ENCODE measurements at places on chromosomes 16 and 17.

DNA sequence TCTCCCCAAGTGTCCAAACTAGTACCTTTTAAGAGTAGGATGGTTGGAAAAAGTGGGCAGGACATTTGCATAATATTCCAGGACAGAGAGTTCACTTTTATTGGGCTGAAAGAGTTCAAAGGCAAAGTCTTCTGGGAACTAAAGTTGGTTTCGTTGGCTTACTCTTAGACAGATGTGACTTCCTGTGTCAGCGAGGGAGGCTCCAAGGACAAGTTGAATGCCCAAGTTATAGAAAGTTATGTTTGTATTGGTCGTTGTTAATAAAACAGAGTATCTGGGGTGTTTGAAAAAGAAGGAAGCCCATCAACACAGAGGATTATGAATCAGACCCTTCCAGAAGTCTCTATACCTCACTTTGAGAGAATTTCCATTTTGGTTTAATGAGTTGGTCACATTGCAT lies 117.3 kb upstream of the TBX2 start:
- DNase-seq: no peak

- DNase-seq: no peak
These were observed 54.7 kb upstream of the FOXF1 start for GRCh38 chr16:86455640-86456039.

DNA sequence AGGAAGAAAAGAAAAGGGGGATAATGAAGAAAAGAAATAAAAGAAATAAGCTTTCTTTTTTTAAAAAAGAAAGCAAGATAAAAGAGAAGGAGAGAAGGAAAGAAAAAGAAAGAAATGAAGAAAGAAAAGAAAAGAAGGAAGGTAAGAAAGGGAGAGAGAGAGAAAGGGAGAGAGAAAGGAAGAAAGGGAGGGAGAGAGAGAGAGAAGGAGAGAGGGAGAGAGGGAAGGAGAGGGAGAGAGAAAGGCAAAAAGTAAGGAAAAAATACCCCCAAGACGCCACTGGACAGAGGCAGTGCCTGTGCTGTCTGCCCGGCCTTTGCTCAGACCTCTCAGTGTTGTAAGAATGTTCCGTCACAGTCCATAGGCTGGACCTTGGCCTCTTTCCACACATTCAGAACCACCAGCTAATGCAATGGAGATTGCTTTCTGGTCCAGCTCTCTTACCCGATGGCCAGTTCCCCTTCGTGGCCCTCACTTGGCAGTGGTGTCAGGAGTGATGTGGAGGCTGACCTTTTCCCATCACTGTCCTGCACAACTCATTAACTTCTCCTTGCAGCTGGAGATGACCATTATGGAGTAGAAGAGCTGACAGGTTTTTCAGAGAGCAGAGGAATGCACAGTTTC lies 14.3 kb upstream of the HNF1B start:
- DNase-seq: no peak

DNA sequence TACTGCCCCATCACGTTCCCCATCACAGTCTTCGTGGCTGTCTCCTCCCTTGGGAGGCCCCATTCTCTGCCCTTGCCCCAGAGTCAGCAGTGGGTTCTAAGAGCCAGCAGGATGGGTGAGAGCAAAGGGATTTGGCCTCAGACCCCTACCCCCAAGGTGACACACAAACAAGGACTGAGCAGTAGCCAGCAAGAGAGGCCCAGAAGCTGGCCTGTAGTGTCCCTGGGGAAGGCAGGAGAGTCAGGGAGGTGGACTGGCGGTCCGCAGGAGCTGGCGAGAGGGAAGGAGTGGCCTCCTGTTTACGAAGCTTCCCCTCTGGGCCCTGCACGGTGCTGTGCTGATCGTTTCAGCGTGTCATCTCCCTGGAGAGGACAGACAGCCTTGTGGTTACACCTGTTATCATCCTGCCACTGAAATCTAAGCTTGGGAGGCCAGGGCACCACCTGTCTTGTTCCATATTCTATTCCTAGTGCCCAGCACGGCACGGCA lies 8.4 kb downstream of the WDR81 start:
- no peak for DNase-seq

DNA sequence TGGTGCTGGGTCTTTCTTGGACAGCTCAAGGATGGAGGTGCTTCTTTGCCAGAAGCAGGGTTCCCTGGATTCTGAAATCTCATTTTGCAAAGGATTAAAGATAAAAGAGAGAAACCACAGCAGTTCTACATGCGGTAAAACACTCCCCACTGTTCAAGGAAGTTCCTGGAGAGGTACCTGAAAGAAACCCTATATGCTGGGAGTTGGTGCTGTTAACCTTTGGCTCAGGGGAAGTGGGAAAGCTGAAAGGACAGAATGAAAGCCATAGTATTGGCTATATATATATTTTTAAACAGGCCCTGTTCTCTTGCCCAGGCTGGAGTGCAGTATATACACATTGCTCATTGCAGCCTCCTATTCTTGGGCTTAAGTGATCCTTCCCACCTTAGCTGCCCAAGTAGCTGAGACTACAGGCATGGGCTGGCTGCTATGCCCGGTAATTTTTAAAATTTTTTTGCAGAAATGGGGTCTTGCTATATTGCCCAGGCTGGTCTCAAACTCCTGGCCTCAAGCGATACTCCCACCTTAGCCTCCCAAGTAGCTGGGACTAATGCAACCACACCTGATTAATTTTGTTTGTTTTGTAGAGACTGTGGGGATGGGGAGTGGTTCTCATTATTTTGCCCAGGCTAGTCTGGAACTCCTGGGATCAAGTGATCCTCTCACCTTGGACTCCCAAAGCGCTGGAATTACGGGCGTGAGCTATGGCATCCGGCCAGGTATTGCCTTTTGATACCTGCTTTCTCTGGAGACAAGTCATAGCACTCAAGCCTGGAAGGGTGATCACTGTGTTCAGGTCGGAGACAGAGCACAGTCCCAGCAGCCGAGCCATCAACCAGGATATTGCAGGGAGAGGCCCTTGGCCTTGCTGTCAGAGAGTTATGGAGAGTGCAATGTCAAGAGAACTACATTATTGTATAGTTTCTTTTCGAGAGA lies 55.2 kb downstream of the MSI2 start:
- no peak for DNase-seq

GRCh38 chr16:27378871-27379481 lies 23.0 kb upstream of the IL21R start:
- DNase-seq: no peak

- DNase-seq: peak; percentile 77
These were observed 4.8 kb downstream of the LGALS3BP start for GRCh38 chr17:78974635-78975591.

DNA sequence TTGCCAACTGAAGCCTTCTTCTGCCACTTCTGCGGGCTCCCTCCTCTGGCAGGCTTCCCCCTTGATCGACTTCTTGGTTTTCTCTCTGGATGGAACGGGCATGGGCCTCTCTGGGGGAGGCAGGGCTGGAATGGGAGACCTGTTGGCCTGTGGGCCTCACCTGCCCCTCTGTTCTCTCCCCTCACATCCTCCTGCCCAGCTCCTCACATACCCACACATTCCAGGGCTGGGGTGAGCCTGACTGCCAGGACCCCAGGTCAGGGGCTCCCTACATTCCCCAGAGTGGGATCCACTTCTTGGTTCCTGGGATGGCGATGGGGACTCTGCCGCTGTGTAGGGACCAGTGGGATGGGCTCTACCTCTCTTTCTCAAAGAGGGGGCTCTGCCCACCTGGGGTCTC lies 6.5 kb upstream of the LASP1NB start:
- DNase-seq: no peak

GRCh38 chr16:79451196-79451816 lies 149.2 kb downstream of the MAF start:
- no peak for DNase-seq

DNA sequence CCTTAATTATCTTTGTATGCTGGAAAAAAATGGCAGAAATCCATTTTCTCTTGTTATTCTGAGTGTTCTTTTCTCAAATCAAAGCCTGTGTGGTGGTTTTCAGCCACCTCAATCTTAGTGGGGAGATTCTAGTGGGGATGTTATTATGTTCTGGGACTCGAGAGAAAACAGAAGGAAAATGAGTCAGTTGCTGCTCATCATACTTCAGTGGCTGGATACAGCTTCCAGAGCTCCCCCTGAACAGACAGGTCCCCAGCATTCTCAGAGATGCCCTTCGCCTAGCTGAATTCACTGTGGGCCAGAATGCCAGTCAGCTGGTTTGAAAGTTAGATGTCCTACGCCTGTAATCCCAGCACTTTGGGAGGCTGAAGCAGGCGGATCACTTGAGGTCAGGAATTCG lies 8.5 kb downstream of the ST6GALNAC1 start:
- no peak for DNase-seq

DNA sequence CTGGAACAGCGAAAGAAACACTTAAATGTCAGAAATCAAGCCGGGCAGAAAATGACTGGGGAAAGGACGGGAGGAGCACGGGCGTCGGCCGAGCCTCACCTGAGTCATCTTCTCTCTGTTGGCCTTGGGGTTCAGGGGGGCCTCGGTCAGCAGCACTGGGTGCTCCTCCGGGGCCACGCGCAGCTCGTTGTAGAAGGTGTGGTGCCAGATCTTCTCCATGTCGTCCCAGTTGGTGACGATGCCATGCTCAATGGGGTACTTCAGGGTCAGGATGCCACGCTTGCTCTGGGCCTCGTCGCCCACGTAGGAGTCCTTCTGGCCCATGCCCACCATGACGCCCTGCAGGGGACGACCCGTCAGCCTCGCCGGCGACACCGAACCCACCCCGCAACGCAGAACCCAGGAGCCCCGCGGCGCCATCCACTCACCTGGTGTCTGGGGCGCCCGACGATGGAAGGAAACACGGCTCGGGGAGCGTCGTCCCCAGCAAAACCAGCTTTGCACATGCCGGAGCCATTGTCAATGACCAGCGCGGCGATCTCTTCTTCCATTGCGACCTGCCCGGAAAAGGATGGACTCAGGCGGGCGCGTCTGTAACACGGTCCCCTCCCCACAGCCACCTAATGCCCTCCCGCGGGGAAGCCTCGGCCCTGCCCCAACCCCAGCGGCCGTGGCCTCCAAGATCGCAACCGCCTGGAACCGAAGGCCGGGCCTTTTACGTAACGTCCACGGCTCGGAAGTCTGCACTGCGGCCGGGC lies 616 bp downstream of the ACTG1 start:
- DNase-seq: no peak

- no peak for DNase-seq
These were observed 4.5 kb downstream of the PCGF2 start for GRCh38 chr17:38743556-38744171.

GRCh38 chr17:73998653-73999645 lies 204.5 kb upstream of the RPL38 start:
- DNase-seq: no peak

DNA sequence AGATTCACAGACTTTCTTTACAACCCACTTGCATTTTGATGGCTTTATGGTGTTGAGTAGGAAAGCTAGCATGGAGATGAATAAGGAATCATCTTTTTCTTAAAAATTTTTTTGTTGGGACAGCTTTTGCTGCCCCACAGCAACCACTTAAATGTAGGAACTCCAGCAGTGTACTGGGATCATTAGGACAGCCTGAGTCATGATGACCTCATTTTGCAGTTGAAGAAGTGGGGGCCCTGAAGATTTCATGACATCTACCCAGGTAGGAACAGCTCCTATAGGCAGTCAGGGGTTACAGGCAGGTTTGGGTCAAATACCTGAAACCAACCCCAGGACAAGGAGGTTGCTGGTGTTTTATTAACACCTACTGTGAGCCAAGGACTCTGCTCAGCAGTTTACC lies 2.1 kb downstream of the METTL22 start:
- DNase-seq: no peak

GRCh38 chr16:75073545-75074303 lies 42.9 kb downstream of the LDHD start:
- no peak for DNase-seq

DNA sequence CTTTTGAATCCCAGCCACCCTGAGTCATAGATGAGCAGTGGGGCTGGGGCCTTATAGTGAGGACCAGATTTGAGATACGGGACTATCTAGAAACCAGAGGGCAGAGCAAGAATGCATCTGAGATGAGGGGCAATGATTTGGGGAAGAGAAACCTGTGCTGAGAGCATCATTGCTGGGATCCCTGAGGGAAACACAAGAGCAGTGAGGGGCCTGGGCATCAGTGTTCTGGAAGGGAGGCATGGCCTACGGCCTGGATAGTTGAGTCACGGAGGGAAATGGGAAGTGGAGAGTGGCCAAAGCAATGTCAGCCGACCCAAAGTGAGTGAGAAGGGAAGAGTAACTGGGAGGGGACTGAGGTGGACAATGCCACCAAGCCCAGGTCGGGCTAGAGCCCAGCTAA lies 5.2 kb downstream of the CAMTA2 start:
- DNase-seq: no peak

DNA sequence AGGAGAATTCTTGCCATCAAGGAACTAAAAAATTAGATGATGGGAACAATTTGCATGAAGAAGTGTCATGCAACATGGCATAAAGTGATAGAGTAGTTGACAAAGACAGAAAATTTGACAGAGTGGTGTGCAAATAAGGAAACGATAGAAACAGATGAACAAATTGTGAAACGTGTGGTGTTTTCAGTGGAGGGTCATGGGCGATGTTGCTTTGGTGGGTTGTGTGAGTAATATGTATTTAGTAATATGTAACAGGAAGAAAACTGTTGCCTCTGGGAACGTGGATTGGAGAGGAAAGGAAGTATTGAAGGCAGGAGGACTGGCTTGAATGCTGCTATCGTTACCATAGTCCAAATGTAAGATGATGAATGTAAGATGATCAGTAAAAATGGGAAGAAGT lies 3.6 kb downstream of the COX10 start:
- no peak for DNase-seq

DNA sequence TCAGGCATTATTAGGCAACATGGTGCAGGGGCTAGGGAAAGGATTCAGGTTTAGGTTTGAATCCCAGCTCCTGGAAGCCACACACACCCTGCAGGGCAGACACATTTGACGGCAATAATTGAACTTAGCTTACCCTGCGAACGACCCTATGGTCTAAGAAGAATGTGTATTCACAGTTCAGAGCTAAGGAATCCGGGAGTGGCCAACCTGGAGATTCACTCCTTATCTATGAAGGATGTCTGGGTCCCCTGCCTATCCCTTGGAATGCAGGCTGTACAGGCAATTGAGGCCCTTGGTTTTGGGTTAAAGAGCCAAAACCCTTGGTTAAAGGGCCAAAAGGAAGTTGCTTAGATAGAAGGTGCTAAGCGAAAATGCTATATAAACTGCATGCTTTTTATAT lies 2.9 kb upstream of the SYT17 start:
- DNase-seq: no peak

DNA sequence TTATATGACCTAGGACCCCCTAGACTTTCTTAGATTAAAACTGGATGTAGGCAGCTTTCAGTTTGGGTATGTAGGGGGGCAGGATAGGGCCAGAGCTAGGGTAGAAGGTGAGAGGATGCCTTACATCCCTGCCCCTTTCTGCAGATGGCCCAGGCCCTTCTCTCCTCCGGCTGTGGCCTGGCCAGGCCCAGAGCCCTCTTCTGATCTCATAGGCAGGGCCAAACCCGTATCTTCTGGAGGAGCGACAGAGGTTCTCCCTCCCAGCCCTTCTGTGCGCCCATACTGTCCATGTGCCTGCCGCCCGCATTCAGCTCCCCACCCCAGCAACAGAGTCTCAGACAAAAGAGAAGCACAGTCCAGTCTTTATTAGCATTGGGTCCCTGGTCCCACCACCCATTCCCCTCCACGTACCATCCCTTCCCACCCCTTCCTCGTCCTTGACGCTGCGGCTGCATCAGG lies 2.0 kb upstream of the TSPOAP1 start:
- DNase-seq: no peak
